Fibroblast of lung (primary cell): ENCODE measurements at places on chromosomes 4 and X. TPM values are rescaled to one million over a fixed set of nuclear protein-coding genes. Genes with fewer than 3 reads are reported as not detected.

LDB2 gene
- 40.6 and 78.3 TPM in 2 replicates for total RNA-seq

SLIT2 gene
- 12.6 and 21.1 TPM in 2 replicates for total RNA-seq

JAKMIP1 gene
- total RNA-seq, result not detected in 2 replicates

NXF2B gene
- total RNA-seq, result not detected in 2 replicates

LRCH2 gene
- 12.8 and 19.5 TPM in 2 replicates for total RNA-seq

ADGRG2 gene
- total RNA-seq, result under 0.01 TPM in 2 replicates

NLRP2B gene
- under 0.01 TPM in 1 of 2 replicates, not detected in the other for total RNA-seq

CSAG1 gene
- total RNA-seq, result not detected in 2 replicates

FRMD7 gene
- under 0.01 and 0.26 TPM in 2 replicates for total RNA-seq

HERC3 gene
- 12.1 and 27.6 TPM in 2 replicates for total RNA-seq

GAGE1 gene
- not detected in 2 replicates for total RNA-seq

CDS1 gene
- total RNA-seq, result 0.26 and 0.33 TPM in 2 replicates

TCEAL3 gene
- total RNA-seq, result 15.4 and 21.6 TPM in 2 replicates

NR0B1 gene
- 1.8 and 4.6 TPM in 2 replicates for total RNA-seq

FGFRL1 gene
- 5.6 and 6.1 TPM in 2 replicates for total RNA-seq

SOWAHB gene
- under 0.01 and 0.17 TPM in 2 replicates for total RNA-seq

LNX1 gene
- total RNA-seq, result 0.51 and 1.3 TPM in 2 replicates

NDNF gene
- 6.4 and 10.0 TPM in 2 replicates for total RNA-seq

MAB21L2 gene
- total RNA-seq, result under 0.01 TPM in 1 of 2 replicates, not detected in the other

XG gene
- total RNA-seq, result 1.3 and 4.1 TPM in 2 replicates

SPIN4 gene
- total RNA-seq, result 1.3 and 1.8 TPM in 2 replicates

LRIT3 gene
- total RNA-seq, result under 0.01 TPM in 2 replicates

REELD1 gene
- not detected in 2 replicates for total RNA-seq

BCORL1 gene
- total RNA-seq, result 1.3 and 2.8 TPM in 2 replicates

PDGFRA gene
- 350 and 363 TPM in 2 replicates for total RNA-seq

ACOX3 gene
- total RNA-seq, result 21.6 and 23.8 TPM in 2 replicates

SRPX2 gene
- total RNA-seq, result 13.4 and 18.2 TPM in 2 replicates

CLCN4 gene
- 2.1 and 4.0 TPM in 2 replicates for total RNA-seq

SERTM2 gene
- under 0.01 TPM in 2 replicates for total RNA-seq

FMR1 gene
- total RNA-seq, result 34.9 and 36.5 TPM in 2 replicates

GPC3 gene
- total RNA-seq, result 7.1 and 45.5 TPM in 2 replicates

PGAM4 gene
- not detected in 2 replicates for total RNA-seq

RPS6KA6 gene
- 3.3 and 4.5 TPM in 2 replicates for total RNA-seq

PPEF2 gene
- total RNA-seq, result not detected in 2 replicates

ARAP2 gene
- total RNA-seq, result 2.3 and 3.0 TPM in 2 replicates

ERCC6L gene
- total RNA-seq, result 0.66 TPM in 1 of 2 replicates, not detected in the other

NAA11 gene
- total RNA-seq, result not detected in 2 replicates

ETDB gene
- not detected in 2 replicates for total RNA-seq

MAGEE1 gene
- 0.77 and 1.2 TPM in 2 replicates for total RNA-seq

POLN gene
- total RNA-seq, result 4.9 and 5.6 TPM in 2 replicates
